ENCODE measurements at places on chromosomes 16 and 17. TPM values are rescaled to one million over a fixed set of nuclear protein-coding genes. Genes with fewer than 3 reads are reported as not detected.

The BCL6B gene
- total RNA-seq: 54.5 TPM

- no peak for DNase-seq
Observed at GRCh38 chr17:2158396-2158780, 103.5 kb downstream of the HIC1 start.

GRCh38 chr17:55172612-55173011 is 92.1 kb upstream of the HLF start:
- no peak for DNase-seq

The CES3 gene
- under 0.01 TPM for total RNA-seq

The ASB16 gene
- not detected for total RNA-seq

DNA sequence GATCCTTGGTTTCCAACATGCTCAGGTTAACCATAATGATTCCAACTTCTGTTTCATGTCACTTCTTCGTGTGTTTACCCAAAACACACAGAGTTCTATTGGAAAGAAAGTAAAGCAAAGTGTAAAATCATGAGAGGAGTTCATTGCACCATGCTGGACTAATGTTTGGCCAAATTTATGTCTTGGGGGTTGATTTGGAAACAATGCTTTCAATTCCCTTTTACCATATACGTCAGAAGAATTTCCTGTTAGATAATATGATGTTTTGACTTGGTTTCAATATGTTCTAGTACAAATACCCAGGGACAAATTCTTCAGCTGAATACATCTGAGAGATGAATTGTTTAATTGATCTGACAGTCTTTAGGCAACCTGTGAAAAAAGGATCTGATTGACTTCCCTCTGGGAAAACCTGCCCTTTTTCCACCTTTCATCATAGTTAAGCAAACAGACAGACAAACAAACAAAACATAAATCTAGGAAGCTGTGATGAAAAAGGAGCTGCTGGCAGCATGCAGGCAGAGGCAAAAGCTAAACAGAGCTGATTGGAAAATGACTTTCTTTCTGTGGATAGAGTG is 26.0 kb upstream of the MPHOSPH6 start:
- peak; percentile 76 for DNase-seq

DNA sequence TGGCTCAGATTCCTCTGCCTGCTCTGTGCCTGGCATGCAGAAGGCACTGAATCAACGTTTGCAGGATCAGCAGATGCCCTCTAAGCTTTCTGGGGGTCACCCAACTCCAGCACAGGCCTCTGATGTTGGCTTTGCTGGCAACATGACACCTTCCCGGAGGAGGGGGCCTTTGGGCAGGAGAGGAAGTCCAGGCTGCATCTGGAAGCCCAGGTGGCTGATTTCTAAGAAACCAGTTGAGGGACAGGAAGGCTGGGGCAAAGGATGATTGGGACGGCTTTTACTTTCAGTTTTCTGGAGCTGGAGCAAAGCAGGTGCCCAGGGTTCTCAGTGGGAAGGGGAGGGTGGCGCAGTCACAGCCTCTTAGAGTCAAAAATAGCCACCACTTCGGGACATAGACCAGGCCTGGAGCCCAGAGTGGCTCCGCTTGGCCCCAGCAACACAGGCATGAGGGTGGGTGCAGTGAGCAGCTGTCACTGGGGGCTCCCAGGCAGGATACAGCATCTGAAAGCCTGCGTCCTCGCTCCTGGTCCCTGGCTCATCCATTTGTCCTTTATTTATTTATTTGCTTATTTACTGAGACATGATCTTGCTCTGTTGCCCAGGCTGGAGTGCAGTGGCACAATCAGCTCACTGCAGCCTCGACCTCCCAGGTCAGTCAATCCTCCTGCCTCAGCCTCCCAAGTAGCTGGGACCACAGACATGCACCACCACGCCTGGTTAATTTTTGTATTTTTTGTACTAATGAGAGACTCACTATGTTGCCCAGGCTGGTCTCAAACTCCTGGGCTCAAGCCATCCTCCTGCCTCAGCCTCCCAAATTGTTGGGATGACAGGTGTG is 15.1 kb downstream of the SOCS1 start:
- DNase-seq: no peak

GRCh38 chr17:16981928-16982327 is 10.0 kb upstream of the TNFRSF13B start:
- DNase-seq: no peak

The SLC13A2 gene
- not detected for total RNA-seq

GRCh38 chr16:84209989-84210388 is 19.0 kb downstream of the ADAD2 start:
- DNase-seq: no peak

DNA sequence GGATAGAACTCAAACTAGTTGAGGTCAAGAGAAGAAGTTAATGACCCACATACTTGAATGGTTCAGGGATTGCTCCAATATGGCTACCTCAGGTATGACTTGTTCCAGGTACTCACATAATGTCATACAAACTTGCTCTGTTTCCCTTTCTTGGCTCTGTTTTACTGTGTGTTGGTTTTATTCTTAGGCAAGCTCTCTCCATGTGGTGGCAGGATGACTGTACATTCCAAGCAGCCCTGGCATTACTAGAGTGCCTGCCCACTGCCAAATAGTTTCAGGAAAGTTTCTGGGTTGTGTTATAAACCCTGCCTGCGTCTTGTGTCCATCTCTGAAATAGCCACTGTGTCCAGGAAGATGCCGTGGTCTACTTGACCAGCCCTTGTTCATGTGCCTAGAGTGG is 476.8 kb downstream of the SHISA9 start:
- DNase-seq: no peak

The EFCAB5 gene
- total RNA-seq: under 0.01 TPM

DNA sequence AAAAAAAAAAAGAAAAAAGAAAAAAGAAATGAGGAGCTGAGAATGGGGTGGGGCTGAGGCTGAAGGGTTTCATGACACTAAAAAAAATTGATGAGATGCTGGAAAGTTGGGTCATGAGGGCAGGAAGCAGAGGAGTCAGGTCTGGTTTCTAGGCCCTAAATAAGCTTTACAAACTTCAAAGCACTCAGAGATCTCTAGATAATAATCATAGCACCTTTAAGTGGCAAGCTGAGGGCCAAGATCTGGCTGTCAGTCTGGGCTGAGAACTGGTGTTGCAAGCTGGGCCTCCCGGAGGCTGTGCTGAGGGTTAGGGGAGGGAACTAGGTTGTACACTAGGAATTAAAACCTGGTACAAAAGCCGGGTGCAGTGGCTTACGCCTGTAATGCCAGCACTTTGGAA is 6.4 kb downstream of the ZNF764 start:
- no peak for DNase-seq

The BAIAP3 gene
- total RNA-seq: 1.2 TPM

GRCh38 chr17:68861602-68862001 is 93.6 kb downstream of the ABCA8 start:
- DNase-seq: peak; percentile 46

DNA sequence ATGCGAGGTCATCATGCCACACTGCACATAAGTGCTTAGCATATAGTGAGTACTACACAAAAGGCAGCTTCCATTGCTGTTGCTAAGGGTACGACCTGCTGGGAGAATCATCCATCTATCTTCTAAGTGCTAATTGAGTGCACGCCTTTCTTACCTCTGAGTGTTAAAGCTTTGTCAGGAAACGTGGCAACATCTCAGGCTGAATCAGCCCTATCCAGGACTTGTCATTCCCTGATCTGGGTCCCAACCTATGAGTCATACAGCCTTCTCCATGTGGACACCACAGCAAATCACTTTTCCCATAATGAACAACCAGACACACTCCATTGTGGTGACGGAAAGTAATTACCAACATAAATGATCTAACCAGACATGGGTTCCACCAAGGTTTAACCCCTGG is 201.1 kb upstream of the MAF start:
- no peak for DNase-seq

- no peak for DNase-seq
Observed at GRCh38 chr17:14157822-14158221, 78.8 kb downstream of the CDRT15 start.

The PDPR gene
- 17.7 TPM for total RNA-seq

DNA sequence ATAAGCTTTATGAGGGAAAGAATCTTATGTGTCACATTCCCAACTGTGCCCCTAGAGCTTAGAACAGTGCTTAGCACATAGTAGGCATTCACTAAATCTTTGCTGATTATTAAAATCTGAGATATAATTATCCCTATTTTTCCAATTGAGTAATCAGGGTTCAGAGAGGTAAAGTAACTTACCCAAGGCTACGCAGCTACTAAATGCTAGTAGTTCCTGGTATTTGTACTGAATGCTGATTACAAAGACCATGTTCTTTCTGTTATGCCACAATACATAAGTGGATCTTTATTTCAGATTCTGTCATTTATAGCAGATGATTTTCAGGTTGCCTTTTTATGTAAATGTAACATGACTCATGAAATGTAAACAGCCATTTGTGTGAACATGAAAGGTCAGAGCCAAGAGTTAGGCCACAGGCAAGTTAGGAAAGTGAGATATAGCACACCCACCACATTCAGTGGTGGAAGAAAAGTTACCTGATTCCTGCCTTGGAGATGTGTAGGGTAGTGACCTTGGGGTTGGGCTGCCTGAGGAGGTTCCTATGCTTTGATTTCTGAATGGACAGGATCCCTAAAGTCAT is 77.2 kb downstream of the FTO start:
- DNase-seq: no peak

DNA sequence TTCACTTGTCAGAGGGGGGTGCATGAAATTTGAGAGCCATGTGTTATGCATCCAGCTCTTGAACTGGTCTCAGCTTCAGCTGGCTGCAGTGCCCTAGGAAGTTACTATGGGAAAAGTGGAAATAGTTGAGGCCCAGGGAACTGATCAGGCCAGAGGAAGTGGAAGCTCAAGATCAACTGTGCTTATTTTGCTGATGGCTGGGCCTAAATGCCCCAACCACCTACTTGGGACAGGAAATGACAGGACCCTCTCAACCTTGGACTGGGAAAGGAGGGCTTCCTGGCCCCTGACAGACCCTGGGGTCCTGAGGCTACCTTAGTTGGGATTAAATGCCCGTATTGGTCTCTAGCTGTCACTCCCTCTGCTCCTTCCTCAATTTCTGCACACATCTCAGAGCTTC is 1.2 kb upstream of the TAOK2 start:
- no peak for DNase-seq

The PYY gene
- not detected for total RNA-seq

The GIT1 gene
- 35.7 TPM for total RNA-seq

DNA sequence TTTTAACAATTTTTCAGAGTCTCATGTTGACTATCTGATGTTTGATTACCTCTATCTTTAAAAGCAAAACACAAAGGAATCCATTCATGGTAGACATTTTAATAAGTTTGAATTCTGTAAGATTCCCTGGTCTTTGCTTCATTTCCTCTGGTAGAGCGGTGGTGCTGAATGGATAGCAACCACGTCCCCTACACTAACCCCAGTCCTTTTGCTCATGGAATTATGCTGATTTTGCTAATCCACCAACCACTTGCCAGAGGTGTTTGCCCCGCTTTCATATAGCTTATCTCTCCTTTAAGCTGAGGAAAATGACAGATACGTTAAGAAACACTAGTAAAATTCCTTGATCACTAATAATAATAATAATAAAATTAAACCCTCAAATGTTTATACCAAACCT is 9.5 kb downstream of the KCNJ16 start:
- peak; percentile 16 for DNase-seq

The TLCD2 gene
- total RNA-seq: 1.2 TPM

DNA sequence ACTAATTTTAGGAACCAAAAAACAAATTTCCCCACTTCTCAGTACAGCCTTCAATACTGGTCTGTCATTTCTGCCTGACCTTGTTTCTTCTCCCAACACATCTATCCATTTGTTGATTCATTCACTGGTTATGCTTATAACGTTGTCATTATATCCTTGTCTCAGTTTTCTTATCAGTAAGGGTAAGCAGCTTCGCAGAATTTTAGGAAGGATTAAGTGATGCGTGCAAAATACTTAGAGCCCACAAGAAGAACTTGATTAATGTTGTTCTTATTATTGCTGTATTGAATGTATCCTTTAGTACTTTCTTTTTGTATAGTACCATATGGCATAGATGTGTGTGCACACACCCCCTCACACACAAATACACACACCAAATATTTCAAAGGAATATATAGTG is 403.5 kb upstream of the HSBP1 start:
- DNase-seq: no peak

GRCh38 chr17:28536532-28537218 is 15.7 kb downstream of the UNC119 start:
- DNase-seq: no peak

DNA sequence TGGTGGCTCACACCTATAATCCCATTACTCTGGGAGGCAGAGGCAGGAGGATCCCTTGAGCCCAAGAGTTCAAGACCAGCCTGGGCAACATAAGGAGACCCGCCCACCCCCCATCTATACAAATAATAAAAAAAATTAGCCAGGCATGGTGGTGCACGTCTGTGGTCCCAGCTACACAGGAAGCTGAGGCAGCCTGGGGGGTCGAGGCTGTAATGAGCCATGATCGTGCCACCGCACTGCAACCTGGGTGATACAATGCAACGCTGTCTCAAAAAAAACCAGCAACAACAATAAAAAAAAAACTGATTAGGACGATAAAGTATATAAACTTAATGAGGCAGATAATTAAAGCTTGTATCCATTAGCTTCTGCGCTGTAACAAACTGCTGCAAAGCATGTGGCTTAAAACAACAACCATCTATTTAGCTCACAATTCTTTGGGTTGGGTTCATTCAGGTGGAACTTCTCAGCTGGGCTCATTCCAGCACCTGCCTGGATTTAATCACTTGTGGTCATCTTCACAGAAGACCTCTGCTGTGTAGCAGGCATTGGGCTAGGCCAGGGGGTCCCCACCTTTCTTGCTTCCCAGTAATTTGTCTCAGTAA is 45.8 kb downstream of the LCMT1 start:
- no peak for DNase-seq

- no peak for DNase-seq
Observed at GRCh38 chr17:27408891-27409290, 47.4 kb upstream of the KSR1 start.

GRCh38 chr16:74113545-74113944 is 183.1 kb upstream of the PSMD7 start:
- DNase-seq: no peak

DNA sequence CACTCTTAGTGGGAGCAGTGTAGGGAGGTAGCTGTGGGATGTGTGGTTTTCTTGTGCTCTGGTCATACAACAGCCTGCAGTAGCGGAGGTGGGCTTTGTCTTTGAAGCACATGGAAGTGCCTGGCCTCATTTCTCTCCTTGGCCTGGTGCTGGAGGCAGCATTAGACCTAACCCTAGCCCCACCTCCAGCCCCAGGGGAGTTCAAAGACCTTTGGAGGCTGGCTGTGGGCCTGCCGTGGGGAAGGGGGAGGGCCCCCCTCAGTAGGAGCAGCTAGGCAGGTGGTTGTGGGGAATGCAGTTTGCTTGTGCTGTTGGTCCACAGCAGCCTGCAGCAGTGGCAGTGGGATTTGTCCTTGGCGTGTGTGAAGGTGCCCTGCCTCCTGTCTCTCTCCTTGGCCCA is 91.7 kb downstream of the BCAS3 start:
- no peak for DNase-seq

GRCh38 chr17:10069301-10069700 is 129.1 kb downstream of the GAS7 start:
- no peak for DNase-seq

The PPP1R1B gene
- not detected for total RNA-seq

- no peak for DNase-seq
Observed at GRCh38 chr16:22292320-22292719, 4.9 kb upstream of the POLR3E start.

The SLC6A2 gene
- total RNA-seq: not detected

All from lung microvascular endothelial cell (primary cell).